ENCODE measurements at places on chromosomes 2 and 18.

DNA sequence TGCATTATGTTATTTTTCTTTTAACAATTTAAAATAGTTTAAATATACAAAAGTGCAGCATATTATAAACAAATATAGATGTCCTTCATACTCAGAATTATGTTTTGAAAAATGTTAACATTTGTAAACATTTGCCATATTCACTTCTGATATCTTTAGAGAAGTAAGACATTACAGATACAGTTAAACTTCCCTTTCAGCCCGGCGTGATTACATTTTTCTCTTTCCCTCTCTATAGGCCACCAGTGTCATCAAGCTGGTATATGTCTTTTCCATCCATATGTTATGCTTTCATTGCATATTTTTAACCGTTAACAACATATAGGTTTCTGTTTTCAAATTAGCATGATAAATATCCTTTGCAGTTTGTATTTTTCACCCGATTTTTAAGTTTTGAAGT is 27.1 kb downstream of the TTC39C start:
- no peak for DNase-seq

DNA sequence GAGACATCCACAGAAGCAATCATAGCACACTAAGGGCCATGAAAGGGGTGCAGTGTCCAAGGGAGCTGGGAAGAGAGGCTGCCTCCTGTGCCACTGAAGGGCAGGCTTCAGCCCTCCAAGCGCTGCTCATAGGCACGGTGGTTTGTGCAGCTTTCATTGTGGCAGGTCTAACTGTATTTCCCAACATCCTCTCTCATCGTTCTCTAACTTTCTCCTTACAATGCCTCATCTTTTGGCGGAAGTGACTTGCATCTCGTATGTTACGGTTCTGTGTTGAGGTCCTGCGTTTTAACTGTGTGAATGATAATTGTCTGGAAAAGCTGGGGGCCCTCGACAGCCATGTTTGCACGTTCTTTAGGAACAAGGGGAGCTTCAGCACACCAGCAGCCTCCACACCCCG is 213.9 kb downstream of the GBX2 start:
- DNase-seq = no peak

DNA sequence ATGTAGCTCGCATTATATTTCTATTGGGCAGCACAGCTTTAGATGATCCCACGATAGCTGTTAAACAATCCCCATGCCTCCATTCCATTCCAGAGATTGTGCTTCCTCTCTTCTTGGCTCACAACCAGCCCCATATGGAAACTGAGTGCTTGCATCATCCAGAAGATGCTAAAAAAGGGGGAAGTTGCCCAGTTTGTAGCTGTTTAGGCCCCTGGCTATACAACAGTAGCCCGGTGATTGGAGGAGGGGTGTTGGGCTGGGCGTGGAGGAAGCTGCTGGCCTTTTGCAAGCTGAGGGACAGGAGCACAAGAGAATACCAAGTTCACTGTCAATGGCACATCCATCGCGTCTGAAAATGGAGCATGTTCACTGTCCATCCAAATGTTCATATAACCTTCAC is 360.2 kb downstream of the ALK start:
- no peak for DNase-seq

GRCh38 chr2:59779571-59779970 is 773.9 kb downstream of the BCL11A start:
- DNase-seq = no peak

GRCh38 chr2:144546933-144547332 is 27.0 kb upstream of the ZEB2 start:
- no peak for DNase-seq
